ENCODE measurements at places on chromosomes 5 and 9. TPM values are rescaled to one million over a fixed set of nuclear protein-coding genes. Genes with fewer than 3 reads are reported as not detected.

- no peak overlapping the region for H3K27ac ChIP-seq
- H3K27me3 ChIP-seq = no peaks in the 10 kb centered on the region
- H3K4me3 ChIP-seq = no peak overlapping the region
- H3K36me3 ChIP-seq = no peaks in the 10 kb centered on the region
These were observed 358.8 kb upstream of the ADAMTS16 start for GRCh38 chr5:4781299-4781698.

- no peaks in the 10 kb centered on the region for H3K27me3 ChIP-seq
- H3K27ac ChIP-seq = no peak overlapping the region
- H3K4me3 ChIP-seq = no peak overlapping the region
- H3K4me1 ChIP-seq = no peaks in the 10 kb centered on the region
- DNase-seq = no peak
- no peaks in the 10 kb centered on the region for H3K36me3 ChIP-seq
These were observed 435.7 kb upstream of the RIOK2 start for GRCh38 chr5:97618721-97619120.

- H3K36me3 ChIP-seq = no peaks in the 10 kb centered on the region
- DNase-seq = no peak
- H3K4me3 ChIP-seq = no peak overlapping the region
- H3K27me3 ChIP-seq = no peaks in the 10 kb centered on the region
- H3K4me1 ChIP-seq = no peaks in the 10 kb centered on the region
- H3K27ac ChIP-seq = no peak overlapping the region
These were observed 78.7 kb upstream of the ACTBL2 start for GRCh38 chr5:57561231-57561842.

- no peak for DNase-seq
- no peaks in the 10 kb centered on the region for H3K36me3 ChIP-seq
- H3K4me3 ChIP-seq = no peak overlapping the region
- peaks cover 2% of the 10 kb centered on the region for H3K4me1 ChIP-seq
- no peak overlapping the region for H3K27ac ChIP-seq
These were observed 384.4 kb upstream of the PDE4D start for GRCh38 chr5:60277941-60278340.

DNA sequence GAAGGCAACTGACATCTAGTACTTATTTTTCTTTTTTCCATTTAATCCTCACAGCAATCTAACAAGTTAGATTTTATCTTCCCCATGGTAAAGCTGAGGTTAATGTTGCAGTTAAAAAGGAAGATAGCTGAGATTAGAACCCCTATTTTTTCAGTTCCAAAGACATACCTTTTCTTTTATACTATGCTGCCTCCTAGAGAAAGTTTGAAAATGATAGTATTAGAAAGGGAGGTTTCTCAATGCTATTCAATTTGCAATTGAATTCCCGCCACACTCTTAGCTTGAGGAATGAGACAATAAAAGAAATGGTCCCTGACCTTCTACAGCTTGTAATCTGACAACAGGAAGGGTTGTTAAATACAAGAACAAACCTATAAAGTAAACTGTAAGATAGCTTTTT is 195.9 kb upstream of the TRIM32 start:
- no peaks in the 10 kb centered on the region for H3K36me3 ChIP-seq
- no peak overlapping the region for H3K27ac ChIP-seq
- no peak overlapping the region for H3K4me3 ChIP-seq
- DNase-seq = no peak
- no peaks in the 10 kb centered on the region for H3K27me3 ChIP-seq

GRCh38 chr5:141515946-141516671 is 27.2 kb downstream of the PCDHGC5 start:
- H3K4me1 ChIP-seq = peaks cover 71% of the 10 kb centered on the region
- DNase-seq = no peak
- no peaks in the 10 kb centered on the region for H3K27me3 ChIP-seq
- no peak overlapping the region for H3K4me3 ChIP-seq
- H3K36me3 ChIP-seq = peaks cover 47% of the 10 kb centered on the region

GRCh38 chr5:97452646-97453045 is 269.6 kb upstream of the RIOK2 start:
- H3K4me1 ChIP-seq = no peaks in the 10 kb centered on the region
- no peak for DNase-seq
- H3K27ac ChIP-seq = no peak overlapping the region
- H3K36me3 ChIP-seq = no peaks in the 10 kb centered on the region
- no peaks in the 10 kb centered on the region for H3K27me3 ChIP-seq
- H3K4me3 ChIP-seq = no peak overlapping the region

GRCh38 chr5:72515211-72515610 is 8.0 kb upstream of the ZNF366 start:
- H3K27ac ChIP-seq = no peak overlapping the region
- H3K4me3 ChIP-seq = no peak overlapping the region
- no peak for DNase-seq

DNA sequence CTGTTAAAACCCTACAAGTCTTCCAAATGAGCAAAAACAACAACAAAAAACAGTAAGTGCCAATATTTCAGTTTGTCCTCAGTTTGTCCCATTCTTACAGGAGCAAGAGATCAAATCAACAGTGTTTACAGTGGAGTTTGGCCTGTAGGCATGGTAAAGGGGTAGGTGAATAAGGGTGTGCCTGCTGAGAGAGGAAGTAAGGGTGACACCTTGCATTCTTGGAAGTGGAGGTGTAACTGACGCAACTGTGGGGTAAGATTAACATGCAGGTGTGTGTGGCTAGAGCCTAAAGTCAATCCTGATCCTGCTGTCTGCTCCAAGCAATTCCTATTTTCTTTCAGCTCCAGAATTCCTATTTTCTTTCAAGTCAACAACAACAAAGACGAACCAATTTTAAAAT is 43.4 kb downstream of the PFDN1 start:
- no peak for DNase-seq
- peaks cover 40% of the 10 kb centered on the region for H3K4me1 ChIP-seq
- no peaks in the 10 kb centered on the region for H3K27me3 ChIP-seq
- no peak overlapping the region for H3K4me3 ChIP-seq
- H3K36me3 ChIP-seq = peaks cover 14% of the 10 kb centered on the region

DNA sequence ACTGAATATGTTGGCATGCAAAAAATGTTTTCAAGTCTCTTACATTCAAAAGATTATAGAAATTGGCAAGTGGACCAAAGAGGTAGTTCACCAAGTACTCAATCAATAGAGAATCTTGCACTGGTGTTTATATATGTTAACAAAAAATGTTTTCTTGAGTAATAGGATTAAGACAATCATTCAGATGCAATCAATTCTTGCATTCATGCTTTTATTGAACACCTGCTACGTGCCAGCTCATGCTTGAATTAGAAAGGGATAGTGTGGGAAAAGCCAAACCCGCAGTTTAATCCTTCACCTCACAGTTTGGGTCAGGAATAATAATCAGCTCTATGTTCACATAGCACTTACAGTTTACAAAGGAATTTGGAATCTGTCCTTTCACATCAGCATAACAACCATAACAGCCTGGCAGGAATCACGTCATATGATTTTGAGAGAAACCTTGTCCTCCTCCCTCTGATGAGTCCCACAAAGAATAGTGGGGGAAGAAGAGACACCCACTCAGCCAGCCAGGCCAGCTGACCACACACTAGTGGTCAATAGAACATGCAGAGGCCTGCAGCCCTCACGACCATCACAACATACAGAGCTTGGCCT is 36.8 kb upstream of the FRRS1L start:
- H3K36me3 ChIP-seq = no peaks in the 10 kb centered on the region
- H3K27ac ChIP-seq = no peak overlapping the region
- H3K4me1 ChIP-seq = no peaks in the 10 kb centered on the region
- H3K27me3 ChIP-seq = no peaks in the 10 kb centered on the region
- no peak overlapping the region for H3K4me3 ChIP-seq

GRCh38 chr9:72955126-72955455 is 2.2 kb upstream of the ALDH1A1 start:
- H3K36me3 ChIP-seq = no peaks in the 10 kb centered on the region
- no peak overlapping the region for H3K4me3 ChIP-seq
- H3K27ac ChIP-seq = peak overlapping the region; percentile 35
- peaks cover 2% of the 10 kb centered on the region for H3K4me1 ChIP-seq
- no peak for DNase-seq

DNA sequence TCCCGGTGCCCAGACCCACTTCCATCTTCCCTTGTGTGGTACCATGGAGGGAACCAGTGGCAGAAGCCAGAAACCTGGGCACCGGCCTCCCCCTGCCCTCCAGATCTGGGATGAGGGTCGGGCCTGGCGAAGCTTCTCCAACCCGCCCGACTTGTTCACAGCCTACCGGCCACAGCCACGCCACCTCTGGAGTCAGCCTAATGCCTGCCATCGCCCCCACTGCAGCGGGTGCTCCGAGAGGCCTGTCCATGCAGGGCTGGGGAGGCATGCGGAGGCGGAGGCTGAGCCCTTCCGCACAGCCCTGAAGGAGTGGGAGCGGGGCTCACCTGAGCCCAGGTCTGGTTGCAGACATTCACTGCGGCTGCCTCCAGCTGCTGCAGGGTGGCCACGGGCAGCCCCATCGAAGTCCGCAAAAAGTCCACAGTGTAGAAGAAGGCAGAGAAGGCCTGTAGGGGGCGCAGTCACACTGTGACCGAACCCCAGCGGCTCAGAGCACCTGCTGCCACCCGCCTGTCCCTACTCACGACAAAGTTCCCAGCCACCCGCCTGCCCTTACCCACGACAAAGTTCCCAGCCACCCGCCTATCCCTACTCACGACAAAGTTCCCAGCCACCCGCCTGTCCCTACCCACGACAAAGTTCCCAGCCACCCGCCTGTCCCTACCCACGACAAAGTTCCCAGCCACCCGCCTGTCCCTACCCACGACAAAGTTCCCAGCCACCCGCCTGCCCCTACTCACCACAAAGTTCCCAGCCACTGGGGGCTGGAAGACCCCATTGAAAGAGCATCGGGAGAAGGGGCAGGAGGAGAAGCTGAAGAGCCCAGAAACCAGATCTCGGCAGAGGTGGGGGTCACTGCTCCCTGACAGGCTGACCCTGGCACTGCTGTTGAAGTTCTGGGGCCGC is 3.8 kb upstream of the NPDC1 start:
- no peak overlapping the region for H3K4me3 ChIP-seq
- no peak overlapping the region for H3K27ac ChIP-seq
- H3K4me1 ChIP-seq = peaks cover 36% of the 10 kb centered on the region
- no peaks in the 10 kb centered on the region for H3K36me3 ChIP-seq
- peak; percentile 66 for DNase-seq
- H3K27me3 ChIP-seq = peaks cover 28% of the 10 kb centered on the region

DNA sequence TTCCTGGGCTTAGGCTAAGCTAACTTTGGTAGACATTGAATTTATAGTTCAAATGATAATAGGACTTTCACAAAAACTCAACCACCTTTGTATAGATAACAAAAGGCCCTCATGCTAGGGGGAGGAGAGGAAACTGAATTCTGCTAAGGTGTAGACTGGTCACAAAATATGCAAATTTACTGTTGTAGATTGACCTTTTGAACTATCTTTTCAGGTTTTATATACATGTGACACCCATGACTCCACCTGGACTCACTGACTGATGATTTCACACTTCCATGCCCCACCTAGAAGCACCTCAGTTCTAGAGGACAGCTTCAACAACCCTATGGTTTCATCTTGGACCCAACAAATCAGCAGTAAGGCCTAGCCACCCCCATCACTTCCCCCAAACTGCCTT is 165.7 kb downstream of the CEMIP2 start:
- no peak overlapping the region for H3K4me3 ChIP-seq
- H3K27me3 ChIP-seq = no peaks in the 10 kb centered on the region
- DNase-seq = no peak
- H3K27ac ChIP-seq = no peak overlapping the region
- no peaks in the 10 kb centered on the region for H3K4me1 ChIP-seq

DNA sequence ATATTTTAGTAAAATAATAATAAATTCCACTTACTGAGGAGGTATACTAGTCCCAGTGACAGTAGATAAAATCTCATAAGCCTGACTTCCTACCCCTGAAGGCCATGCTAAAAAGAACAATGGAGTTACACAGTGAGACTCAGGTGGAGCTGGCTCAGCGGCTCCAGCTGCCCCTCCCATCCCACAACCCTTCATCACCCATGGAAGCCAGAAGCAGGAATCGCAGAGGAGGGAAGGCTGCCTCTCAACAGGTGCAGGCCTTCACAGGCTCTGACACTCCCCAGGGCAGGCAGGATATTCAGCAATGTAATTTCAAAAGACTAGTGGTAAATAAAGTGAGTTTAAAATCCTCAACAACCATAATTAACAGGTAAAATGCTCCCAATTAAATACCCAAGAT is 67.5 kb downstream of the FANCC start:
- H3K4me1 ChIP-seq = no peaks in the 10 kb centered on the region
- H3K27ac ChIP-seq = no peak overlapping the region
- DNase-seq = no peak
- peaks cover 13% of the 10 kb centered on the region for H3K36me3 ChIP-seq
- no peaks in the 10 kb centered on the region for H3K27me3 ChIP-seq
- H3K4me3 ChIP-seq = no peak overlapping the region

GRCh38 chr5:173646692-173647091 is 30.2 kb upstream of the BOD1 start:
- H3K4me1 ChIP-seq = no peaks in the 10 kb centered on the region
- H3K36me3 ChIP-seq = no peaks in the 10 kb centered on the region
- H3K27ac ChIP-seq = no peak overlapping the region
- no peak overlapping the region for H3K4me3 ChIP-seq
- DNase-seq = no peak

GRCh38 chr5:83665631-83666030 is 55.0 kb downstream of the HAPLN1 start:
- H3K4me3 ChIP-seq = no peak overlapping the region
- H3K4me1 ChIP-seq = no peaks in the 10 kb centered on the region
- H3K27me3 ChIP-seq = no peaks in the 10 kb centered on the region
- no peak for DNase-seq
- no peak overlapping the region for H3K27ac ChIP-seq

GRCh38 chr9:99509900-99510535 is 287.9 kb downstream of the SEC61B start:
- H3K36me3 ChIP-seq = no peaks in the 10 kb centered on the region
- no peaks in the 10 kb centered on the region for H3K27me3 ChIP-seq
- H3K4me3 ChIP-seq = no peak overlapping the region
- DNase-seq = no peak

- H3K4me3 ChIP-seq = no peak overlapping the region
- H3K27ac ChIP-seq = no peak overlapping the region
- H3K27me3 ChIP-seq = no peaks in the 10 kb centered on the region
These were observed 106.6 kb upstream of the TLE4 start for GRCh38 chr9:79465156-79465555.

Gene POU4F3
- polyA plus RNA-seq = 0.04 TPM

Gene PAEP
- polyA plus RNA-seq = not detected

Gene UBE2D2
- 84.6 TPM for polyA plus RNA-seq

Gene DRD1
- polyA plus RNA-seq = not detected

Gene ADAMTS13
- 0.64 TPM for polyA plus RNA-seq

Gene SLC1A3
- 153 TPM for polyA plus RNA-seq

Gene PGM5
- 41.4 TPM for polyA plus RNA-seq

Gene PIP5KL1
- 0.15 TPM for polyA plus RNA-seq

Gene CMBL
- 32.5 TPM for polyA plus RNA-seq

Gene SPAAR
- 11.3 TPM for polyA plus RNA-seq

Gene MARVELD2
- polyA plus RNA-seq = 0.55 TPM
